Daoy (cell line): ENCODE measurements at places on chromosomes 4 and X. TPM values are rescaled to one million over a fixed set of nuclear protein-coding genes. Genes with fewer than 3 reads are reported as not detected.

The TCEAL6 gene
- not detected in 2 replicates for total RNA-seq

The BEX5 gene
- total RNA-seq = 2.1 and 6.5 TPM in 2 replicates

The MFAP3L gene
- 1.5 and 2.7 TPM in 2 replicates for total RNA-seq

The PF4V1 gene
- total RNA-seq = not detected in 2 replicates

The MAGEB10 gene
- total RNA-seq = 1.5 and 1.8 TPM in 2 replicates

The HTT gene
- 10.4 and 17.4 TPM in 2 replicates for total RNA-seq

DNA sequence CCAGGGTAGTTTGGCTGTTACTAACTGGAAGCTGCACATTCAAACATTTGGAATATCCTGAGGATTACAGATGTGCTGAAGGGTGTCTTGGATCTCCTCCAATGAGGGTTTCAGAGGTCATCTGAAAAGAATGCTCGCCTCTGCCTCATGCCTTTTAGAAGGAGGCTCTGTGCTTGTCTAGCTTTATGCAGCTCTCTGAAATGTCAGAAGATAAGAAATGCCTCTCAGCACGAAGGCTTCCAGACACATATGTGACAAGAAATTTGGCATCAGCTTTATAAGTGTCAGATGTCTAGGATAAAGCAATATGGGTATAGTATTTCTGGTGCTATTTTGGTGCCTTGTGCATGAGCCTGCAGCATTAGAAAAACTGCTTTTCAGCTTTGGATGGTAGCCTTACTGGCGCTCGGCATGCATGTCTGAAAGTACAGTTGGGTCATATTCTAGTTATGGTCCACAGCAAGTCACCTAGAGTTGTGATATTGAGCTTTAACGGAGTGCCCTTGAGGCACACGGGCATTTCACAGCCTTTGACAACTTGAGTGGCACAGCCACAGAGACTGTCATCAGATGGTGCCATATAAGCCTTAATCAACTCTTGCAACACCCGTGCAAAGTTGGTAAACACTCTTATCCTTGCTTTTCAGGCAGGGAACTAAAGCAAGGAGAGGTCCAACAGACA lies 70.8 kb upstream of the PGRMC2 start:
- peak; percentile 54 for DNase-seq

DNA sequence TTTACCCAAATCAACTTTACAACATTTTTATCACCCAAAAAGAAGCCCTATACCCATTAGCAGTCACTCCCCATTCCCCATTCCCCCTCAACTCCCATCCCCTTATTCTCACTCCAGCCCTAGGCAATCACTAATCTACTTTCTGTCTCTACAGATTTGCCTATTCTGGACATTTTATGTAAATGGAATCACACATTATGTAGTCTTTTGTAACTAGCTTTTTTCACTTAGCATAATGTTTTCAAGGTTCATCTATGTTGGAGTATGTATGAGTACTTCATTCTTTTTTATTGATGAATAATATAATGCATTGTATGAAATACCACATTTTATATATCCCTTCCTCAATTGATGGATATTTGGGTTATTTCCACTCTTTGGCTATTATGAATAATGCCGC lies 36.1 kb upstream of the HERC5 start:
- no peak for DNase-seq

DNA sequence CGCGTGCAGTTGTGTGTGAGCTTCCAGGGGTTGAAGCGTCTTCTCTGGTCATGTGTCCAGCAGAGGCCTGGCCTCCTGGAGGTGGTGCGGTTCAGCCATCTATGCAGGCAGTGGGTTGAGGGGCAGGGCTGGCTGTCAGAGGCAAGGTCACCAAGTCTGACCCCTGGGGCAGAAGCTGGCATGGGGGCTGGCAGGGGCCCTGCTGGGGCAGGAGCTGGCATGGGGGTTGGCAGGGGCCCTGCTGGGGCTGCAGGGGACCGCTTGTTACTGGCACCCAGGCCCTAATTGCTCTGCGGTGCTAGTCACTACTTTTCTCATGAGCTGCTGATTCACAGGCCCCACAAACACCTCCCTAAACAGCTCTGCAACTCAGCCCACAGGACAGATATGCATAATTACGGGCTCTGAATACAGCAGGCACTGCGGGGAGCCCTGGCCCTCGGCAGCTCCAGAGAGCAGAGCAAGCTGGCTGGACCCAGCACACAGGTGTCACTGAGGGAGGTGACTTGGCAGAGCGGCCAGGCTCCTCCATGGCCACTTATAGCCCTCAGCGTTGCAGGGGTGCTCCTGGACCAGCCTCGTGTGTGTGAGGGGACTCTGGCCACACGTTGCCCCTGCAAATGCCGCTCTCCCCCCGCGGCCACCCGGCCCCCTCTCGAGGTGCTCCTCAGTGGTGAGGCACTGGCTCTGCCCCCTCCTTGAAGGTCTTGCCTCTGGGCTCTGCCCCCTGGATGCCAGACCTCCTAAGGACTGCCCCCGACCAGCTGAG lies 32.7 kb downstream of the CPLX1 start:
- DNase-seq = peak; percentile 33

DNA sequence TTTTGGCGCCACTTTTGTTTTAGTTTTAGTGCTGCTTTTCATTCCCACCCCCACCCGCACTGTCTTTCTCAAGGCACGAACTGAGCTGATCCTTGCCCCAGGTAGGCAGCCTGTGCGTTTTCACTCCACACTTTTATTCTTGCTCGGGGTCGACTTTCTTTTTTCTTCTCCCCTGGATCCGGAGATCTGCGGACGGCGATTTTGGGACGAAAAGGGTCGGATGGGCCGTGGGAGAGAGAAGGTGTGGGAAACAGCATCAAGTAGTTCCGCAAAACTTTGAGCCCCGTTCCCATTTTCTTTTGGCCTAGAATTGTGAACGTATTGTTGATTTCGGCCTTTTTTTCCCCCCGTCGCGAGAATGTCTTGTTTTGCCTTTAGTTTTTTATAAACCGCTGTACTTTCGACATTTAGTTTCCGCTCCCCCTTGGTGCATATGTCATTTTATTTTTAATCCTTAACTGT lies 531 bp downstream of the STAG2 start:
- no peak for DNase-seq

- DNase-seq = no peak
Measured at GRCh38 chr4:11593576-11594116, 165.0 kb upstream of the HS3ST1 start.

DNA sequence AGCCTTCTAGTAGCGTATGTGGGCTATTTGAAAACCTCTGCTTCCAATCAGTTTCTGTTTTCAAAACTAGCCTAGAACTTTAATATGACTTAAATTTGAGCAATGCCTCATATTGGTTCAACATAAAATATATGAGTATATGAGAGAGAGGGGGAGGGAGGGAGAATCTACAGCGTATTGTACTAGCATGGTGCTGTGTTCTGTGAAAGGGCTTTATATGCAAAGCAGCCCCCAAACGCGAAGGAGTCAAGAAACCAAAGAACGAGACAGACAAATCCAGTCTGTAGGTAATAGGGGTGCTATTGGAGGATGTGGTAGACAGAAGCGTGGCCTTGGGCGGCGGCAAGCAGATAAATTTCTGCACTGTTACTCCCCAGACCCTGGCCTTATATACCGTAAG lies 784 bp upstream of the ANXA5 start:
- no peak for DNase-seq

DNA sequence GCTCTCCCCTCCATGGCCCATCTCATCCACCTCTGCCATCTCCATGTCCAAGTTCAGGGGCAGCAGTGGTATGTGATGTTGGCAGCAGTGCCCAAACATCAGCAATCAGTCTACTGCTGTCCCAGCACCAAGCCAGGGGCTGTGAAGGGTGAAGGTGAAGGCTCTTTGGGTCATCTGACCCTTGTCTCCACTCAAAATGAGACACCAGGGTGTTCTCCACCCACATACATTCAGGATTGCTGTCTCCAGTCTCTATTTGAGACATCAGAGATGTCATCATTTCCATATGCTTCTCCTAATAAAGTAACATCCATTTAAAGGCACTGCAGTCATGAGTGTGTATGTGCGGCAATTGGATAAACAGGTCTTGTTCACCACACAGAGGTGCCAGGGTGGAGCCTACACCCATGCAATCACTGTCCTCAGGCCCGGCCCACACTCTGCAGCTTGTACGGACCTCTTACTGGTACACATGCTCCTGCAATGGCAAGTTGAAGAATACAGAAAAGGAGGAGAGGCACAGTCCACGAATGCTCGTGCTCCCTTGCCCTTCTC lies 22.2 kb downstream of the MAML3 start:
- no peak for DNase-seq

DNA sequence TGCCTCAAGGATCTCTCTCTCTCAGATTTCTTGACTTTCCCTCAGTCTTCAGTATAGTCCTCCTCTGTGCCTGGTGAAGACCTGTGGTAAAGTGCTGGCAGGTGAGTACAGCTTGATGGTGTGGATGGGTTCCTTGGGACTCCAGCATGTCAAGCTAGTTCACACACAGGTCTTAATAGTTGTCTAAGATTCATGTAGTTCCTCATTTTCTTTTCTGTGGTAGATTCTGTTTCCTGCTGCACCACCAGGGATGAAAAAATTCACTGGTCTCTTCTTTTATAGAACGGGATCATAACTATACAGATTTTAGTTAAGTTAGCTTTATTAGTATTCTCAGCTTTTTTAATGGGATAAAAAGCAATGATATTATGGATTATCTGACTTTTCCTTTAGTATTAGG lies 32.5 kb upstream of the PAQR3 start:
- no peak for DNase-seq

DNA sequence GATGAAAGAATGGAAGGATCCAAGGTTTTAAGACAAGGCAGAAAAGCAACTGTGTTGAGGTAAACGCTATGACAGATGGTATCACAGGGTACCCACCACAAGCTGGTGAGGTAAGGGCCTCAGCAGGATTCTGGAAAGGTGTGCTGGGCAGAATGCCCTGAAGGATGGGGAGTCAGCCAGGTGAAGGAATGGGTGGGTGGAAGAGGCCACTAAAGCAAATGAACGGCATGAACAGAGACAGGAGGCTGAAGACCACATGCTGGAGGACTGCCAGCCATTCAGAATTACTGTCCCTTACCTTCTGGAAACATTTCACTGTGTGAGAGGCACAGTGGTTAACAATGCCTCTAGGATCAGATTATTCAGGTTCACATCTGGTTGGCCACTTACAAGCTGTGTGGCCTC lies 23.6 kb downstream of the GPRIN3 start:
- DNase-seq = no peak

DNA sequence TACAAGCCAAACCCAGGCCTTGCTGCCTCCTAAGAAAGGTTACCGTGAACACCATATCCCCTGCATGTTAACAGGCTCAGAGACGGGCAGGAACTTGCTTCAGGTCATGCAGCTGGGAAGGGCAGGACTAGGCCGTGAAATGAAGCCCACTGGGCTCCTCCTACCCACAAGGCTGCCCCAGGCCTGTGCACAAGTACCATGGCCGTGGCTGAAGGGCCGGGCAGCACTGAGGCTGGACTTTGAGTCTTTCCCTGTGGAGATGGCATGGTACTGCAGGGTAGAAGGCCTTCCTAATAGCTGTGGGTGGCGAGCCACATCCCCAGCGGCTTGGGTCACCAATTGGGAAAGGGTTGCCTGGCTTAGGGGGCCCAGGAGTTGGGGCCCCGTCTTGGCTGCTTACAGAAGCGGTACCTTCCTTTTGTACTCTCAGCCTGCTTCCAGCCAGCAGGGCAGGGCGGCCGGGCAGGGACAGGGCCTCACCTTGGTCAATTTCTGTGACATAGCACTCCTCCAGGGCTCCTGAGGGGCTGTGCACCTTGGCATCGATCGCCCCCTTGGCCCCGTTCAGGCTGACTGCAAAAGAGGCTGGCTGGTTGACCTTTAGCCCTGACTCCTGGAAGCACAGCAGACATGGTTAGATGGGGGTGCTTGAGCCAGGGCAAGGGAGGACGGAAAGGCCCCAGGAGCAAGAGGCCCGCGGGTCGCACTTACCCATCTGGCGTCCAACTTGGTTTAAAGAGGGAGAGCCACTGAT lies 23.8 kb downstream of the FLNA start:
- DNase-seq = no peak

DNA sequence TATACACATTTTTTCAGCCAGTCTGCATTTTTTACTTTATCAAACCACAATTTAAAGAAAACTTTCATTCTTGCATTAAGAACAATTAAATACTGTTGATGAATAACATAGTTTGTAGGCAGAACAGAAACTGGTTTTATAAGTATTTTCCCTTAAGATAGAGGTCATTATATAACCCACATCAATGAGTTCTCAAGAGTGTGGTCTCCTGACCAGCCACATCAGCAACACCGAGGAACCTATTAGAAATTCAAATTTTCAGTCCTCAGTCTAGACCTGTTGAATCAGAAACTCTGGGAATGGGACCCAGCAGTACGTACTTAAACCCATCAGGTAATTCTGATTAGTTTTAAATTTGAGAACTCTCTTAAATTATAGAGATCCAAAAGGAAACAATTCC lies 299.6 kb upstream of the ARSJ start:
- no peak for DNase-seq

DNA sequence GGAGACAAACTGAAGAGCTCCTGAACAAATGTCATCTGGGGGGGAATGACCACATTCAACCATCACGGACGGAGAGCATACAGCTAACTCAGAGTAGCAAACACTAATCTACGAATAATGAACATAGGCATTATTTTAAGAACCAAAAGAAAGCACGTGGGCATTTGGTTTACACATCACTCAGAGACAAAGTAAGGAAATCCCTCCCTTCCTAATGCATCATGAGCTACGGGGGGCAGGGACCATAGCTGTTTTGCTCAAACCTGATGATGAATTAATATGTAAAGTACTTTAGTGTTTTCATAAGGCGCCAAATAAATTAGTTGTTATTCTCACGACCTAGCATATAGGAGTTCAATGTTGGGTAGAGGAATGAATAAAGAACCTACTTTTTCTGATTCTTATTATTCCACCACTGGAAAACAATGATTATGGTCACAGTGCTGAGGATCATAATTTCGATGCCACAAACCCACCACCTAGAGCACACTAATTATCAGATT lies 11.7 kb upstream of the TMEM156 start:
- DNase-seq = peak; percentile 56

DNA sequence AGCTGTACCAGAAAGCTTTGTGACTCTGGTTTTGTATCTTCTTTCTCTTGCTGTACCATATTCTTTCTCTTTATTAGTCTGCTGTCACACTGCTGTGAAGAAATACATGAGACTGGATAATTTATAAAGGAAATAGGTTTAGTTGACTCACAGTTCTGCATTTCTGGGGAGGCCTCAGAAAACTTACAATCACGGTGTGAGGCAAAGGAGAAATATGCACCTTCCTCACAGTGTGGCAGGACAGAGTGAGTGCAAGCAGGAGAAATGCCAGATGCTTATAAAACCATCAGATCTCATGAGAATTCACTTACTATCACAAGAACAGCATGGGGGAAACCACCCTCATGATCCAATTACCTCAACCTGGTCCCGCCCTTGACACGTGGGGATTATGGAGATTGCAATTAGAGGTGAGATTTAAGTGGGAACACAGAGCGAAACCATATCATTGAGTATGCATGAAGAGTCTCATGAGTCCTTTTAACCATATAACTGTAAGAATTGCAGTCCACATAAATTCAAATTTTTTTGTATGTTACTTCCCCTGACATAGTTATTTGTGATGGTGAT lies 67.4 kb upstream of the INPP4B start:
- no peak for DNase-seq
